ENCODE measurements at places on chromosomes 1 and 21. TPM values are rescaled to one million over a fixed set of nuclear protein-coding genes. Genes with fewer than 3 reads are reported as not detected.

LRRC38 gene
- total RNA-seq, result not detected

FNDC10 gene
- 3.2 TPM for total RNA-seq

RAB25 gene
- 0.46 TPM for total RNA-seq

HAPLN2 gene
- not detected for total RNA-seq

IL19 gene
- total RNA-seq, result not detected

SRP9 gene
- 331 TPM for total RNA-seq

ASCL5 gene
- not detected for total RNA-seq

GBP3 gene
- 9.4 TPM for total RNA-seq

CFAP57 gene
- 0.25 TPM for total RNA-seq

TP53BP2 gene
- 37.8 TPM for total RNA-seq

BTBD8 gene
- 0.90 TPM for total RNA-seq

VCAM1 gene
- total RNA-seq, result 2.4 TPM

ANGPTL1 gene
- not detected for total RNA-seq

TNNT2 gene
- total RNA-seq, result not detected

KISS1 gene
- total RNA-seq, result not detected

RNU1-3 gene
- total RNA-seq, result 907 TPM

FMO2 gene
- not detected for total RNA-seq

Data from activated CD8-positive, alpha-beta memory T cell treated with anti-CD3 and anti-CD28 coated beads for 36 hours (primary cell).